ENCODE measurements at places on chromosomes 4 and X. TPM values are rescaled to one million over a fixed set of nuclear protein-coding genes. Genes with fewer than 3 reads are reported as not detected.

GRCh38 chrX:119760026-119760877 is 1.9 kb downstream of the SOWAHD start:
- DNase-seq: no peak

GRCh38 chr4:112674376-112674775 is 37.4 kb downstream of the LARP7 start:
- DNase-seq: no peak

DNA sequence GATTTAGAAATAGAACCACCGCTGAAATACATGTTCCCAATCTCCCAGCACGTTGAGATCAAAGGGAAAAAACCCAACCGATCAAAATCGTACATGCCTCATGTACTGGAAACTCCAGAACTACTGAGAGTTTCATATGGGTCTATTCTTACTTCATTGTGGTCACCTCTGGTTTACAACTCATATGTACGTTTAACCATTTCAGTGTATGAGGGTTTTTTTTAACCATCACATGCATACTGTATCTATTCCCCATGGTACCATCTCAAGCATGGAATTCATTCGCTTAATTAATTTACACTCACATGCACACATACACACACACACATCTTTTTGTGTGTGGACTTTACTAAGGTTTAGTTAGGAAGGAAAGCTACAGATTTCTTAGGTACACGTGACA is 46.0 kb upstream of the CLNK start:
- no peak for DNase-seq

DNA sequence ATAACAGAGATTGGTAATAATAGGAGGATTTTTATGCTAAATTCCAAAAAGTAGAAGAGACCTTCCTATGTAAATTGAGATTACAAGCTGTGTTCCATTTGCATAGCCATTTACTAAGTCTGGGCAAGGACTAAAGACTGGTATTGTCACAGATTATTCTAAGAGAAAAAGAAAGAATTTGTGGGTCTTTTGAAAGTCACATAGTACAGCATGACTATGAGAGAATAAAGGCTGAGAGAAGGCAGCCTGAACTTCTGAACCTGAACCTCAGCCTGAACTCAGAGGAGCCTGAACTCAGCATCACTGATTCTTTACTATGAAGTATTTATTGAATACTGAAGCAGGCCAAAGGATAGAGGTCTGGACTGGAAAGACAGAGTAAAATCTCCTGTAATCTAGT is 297.5 kb downstream of the STPG2 start:
- no peak for DNase-seq

SH3RF1 gene
- 1.3 TPM for total RNA-seq

TMEM154 gene
- 0.25 TPM for total RNA-seq
